ENCODE measurements at places on chromosomes 7 and 10. TPM values are rescaled to one million over a fixed set of nuclear protein-coding genes. Genes with fewer than 3 reads are reported as not detected.

The ERVW-1 gene
- polyA plus RNA-seq = 0.08 TPM

DNA sequence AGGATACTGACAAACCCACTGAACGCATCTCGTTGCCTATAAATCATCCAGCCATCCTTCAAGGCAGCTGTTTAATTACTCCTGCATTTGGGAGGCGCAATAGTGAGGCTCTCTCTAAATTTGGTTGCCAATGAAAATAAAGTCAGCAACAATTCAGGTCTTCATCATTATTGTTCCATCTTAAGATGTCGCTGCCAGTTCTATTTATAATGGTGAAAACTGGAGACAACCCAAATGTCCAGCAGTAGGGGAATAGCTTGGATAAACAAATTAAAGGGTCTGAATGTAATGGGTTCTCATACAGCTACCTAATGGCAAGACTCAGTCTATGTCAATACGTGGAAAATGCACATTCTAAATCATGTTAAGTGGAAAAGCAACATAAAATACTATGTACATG is 120.1 kb upstream of the PLXNA4 start:
- H3K27me3 ChIP-seq = no peaks in the 10 kb centered on the region
- H3K4me3 ChIP-seq = no peak overlapping the region

GRCh38 chr7:133315332-133316040 is 62.6 kb downstream of the EXOC4 start:
- H3K4me3 ChIP-seq = no peak overlapping the region
- H3K27ac ChIP-seq = no peak overlapping the region
- peaks cover 12% of the 10 kb centered on the region for H3K36me3 ChIP-seq
- H3K27me3 ChIP-seq = no peaks in the 10 kb centered on the region
- no peaks in the 10 kb centered on the region for H3K4me1 ChIP-seq
- no peak for DNase-seq

- no peaks in the 10 kb centered on the region for H3K4me1 ChIP-seq
- no peak overlapping the region for H3K4me3 ChIP-seq
- DNase-seq = no peak
- H3K27ac ChIP-seq = no peak overlapping the region
- no peaks in the 10 kb centered on the region for H3K27me3 ChIP-seq
Observed at GRCh38 chr10:83476211-83476610, 663.1 kb upstream of the GHITM start.

GRCh38 chr10:43648095-43648397 is 635 bp downstream of the ZNF32 start:
- peaks cover 2% of the 10 kb centered on the region for H3K27me3 ChIP-seq
- H3K4me3 ChIP-seq = peak overlapping the region; percentile 46
- no peak for DNase-seq
- H3K36me3 ChIP-seq = peaks cover 33% of the 10 kb centered on the region

GRCh38 chr10:55734112-55734511 is 626.9 kb downstream of the ZWINT start:
- no peaks in the 10 kb centered on the region for H3K27me3 ChIP-seq
- no peak overlapping the region for H3K4me3 ChIP-seq
- no peak overlapping the region for H3K27ac ChIP-seq
- DNase-seq = no peak

GRCh38 chr10:5514226-5514850 is 10.4 kb upstream of the CALML3 start:
- no peak for DNase-seq
- H3K36me3 ChIP-seq = no peaks in the 10 kb centered on the region
- no peaks in the 10 kb centered on the region for H3K27me3 ChIP-seq
- H3K4me3 ChIP-seq = no peak overlapping the region

DNA sequence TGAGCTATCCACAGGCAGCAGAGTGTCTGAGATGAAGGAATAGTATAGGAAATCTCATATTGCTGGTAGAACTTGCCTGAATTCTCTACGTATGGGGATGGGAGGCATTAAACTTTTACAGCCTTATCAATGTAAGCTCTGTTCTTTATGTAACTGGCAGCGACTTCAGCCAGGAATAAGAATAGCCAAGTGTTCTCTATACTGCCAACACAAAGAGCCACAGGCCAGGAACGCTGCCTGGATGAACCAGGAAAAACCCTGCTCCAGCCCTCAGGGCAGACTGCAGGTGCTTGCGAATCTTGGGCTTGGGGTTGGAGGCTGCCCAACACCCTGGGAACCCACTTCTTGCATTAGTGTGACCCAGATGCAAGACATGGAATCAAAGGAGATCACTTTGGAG is 6.1 kb upstream of the OLAH start:
- H3K4me3 ChIP-seq = no peak overlapping the region
- no peak overlapping the region for H3K27ac ChIP-seq
- H3K27me3 ChIP-seq = no peaks in the 10 kb centered on the region
- no peak for DNase-seq

DNA sequence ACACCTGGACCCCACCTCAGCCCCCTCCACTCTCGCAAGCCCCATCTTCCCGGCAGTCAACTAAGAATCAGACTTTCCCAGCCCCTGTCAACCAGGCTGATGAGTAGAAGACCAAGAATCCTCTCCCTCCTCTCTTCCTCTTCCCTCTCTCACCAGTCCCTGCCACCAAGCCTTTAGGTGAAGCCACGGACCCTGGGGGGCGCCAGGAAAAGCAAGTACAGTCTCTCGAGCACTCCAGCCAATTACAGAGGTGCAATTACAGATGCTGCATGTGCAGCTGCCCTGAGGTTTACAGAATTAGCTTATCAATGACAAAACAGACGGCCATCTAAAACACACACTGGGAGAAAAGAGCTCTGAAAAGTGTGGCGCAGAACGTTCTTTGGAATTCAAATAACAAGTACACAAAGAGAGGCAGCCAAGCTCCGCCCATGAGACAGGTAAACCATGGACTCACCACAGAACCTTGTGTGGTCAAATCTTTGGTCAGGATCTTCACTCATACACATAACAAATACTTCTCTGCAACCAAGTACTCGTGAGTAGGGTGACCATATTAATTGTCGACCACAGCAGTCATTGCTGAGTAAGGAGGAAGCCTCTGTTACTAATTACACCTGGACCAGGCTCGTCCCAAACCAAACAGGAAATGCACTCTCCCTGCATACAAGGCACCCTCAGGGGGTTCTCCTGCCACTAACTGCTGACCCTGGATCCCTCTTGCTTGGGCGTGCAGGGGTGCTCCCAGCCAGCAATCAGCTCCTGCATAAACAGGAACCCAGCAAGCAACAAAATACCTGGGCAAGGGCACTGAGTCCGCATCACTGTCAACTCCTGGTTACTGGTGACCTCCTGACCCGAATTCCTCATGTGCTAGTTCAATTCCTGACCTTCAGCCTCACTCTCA is 189.2 kb downstream of the FAM107B start:
- no peak for DNase-seq
- no peaks in the 10 kb centered on the region for H3K27me3 ChIP-seq
- peaks cover 10% of the 10 kb centered on the region for H3K4me1 ChIP-seq
- no peak overlapping the region for H3K4me3 ChIP-seq

DNA sequence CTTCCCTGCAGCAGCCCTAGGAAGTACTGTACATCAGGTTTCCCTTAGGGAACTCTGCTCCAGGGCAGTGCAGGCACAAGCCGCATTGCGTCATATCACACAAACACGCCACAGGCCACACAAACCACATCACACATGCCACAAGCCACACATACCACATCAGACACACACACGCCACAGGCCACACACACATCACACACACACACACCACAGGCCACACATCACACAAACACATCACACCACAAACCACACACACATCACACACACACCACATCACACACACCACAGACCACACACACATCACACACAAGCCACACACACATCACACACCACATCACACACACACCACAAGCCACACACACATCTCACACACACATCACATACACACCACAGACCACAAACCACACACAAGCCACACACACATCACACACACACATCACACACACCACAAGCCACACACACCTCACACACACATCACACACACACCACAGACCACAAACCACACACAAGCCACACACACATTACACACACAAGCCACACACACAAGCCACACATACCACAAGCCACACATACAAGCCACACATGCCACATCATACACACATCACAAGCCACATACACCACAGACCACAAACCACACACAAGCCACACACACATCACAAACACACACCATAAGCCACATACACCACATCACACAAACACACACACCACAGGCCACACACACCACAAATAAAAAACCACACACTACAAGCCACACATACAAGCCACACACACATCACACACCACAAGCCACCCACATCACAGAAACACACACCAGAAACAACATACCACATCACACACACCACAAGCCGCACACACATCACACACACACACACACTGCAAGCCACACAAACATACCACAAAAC is 53.4 kb downstream of the TMEM209 start:
- no peak for DNase-seq
- H3K4me3 ChIP-seq = no peak overlapping the region

The C10orf105 gene
- 0.71 TPM for polyA plus RNA-seq

DNA sequence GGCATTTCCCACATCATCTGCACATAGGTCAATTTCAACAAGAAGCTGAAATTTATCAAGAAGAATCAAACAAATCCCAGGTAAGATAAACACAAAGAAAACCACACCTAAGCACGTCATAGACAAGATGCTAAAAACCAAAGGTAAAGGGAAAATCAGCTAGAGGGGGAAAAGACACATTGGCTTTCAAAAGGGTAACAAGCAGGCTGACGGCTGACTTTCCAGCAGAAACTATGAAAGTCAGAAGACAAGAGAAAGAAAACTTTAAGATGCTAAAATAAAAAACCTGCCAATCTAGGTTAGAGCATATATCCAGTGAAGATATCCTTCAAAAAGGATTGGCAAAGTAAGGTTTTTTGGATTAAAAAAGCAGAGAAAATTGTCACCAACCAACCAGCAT is 59.9 kb upstream of the RHEB start:
- no peak overlapping the region for H3K4me3 ChIP-seq
- H3K27me3 ChIP-seq = no peaks in the 10 kb centered on the region
- DNase-seq = no peak
- no peak overlapping the region for H3K27ac ChIP-seq

GRCh38 chr10:26391701-26392695 is 46.1 kb upstream of the APBB1IP start:
- H3K4me3 ChIP-seq = peak overlapping the region; percentile 56
- H3K4me1 ChIP-seq = no peaks in the 10 kb centered on the region
- DNase-seq = peak; percentile 59

The OR6B1 gene
- polyA plus RNA-seq = not detected

DNA sequence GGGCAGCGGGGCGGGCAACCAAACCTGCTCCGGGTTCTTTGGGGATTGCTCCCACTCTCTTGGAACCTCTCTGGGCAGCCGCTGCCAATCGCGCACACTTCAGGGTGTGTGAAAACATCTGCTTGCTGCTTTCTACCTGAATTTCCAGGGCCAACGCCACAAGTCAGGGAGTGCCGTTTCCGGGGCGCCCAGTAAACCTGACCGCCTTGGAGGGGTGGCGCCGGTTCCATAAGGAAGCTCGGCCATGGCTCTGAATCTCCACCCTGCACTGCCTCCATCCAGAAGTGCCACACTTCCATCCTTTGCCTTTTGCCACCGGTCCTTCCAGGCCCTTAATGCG is 679 bp upstream of the AFAP1L2 start:
- no peak for DNase-seq
- H3K4me3 ChIP-seq = peak overlapping the region; percentile 75
- peaks cover 10% of the 10 kb centered on the region for H3K4me1 ChIP-seq
- H3K27ac ChIP-seq = no peak overlapping the region
- H3K36me3 ChIP-seq = no peaks in the 10 kb centered on the region

GRCh38 chr7:44486693-44487092 is 3.8 kb downstream of the NUDCD3 start:
- H3K36me3 ChIP-seq = peaks cover 12% of the 10 kb centered on the region
- H3K4me1 ChIP-seq = no peaks in the 10 kb centered on the region
- no peaks in the 10 kb centered on the region for H3K27me3 ChIP-seq
- DNase-seq = no peak
- H3K4me3 ChIP-seq = no peak overlapping the region

The ZSCAN25 gene
- polyA plus RNA-seq = 12.1 TPM

- peaks cover 5% of the 10 kb centered on the region for H3K36me3 ChIP-seq
- H3K4me1 ChIP-seq = no peaks in the 10 kb centered on the region
- no peak overlapping the region for H3K4me3 ChIP-seq
- no peaks in the 10 kb centered on the region for H3K27me3 ChIP-seq
- no peak overlapping the region for H3K27ac ChIP-seq
- no peak for DNase-seq
Observed at GRCh38 chr7:44415047-44415446, 75.4 kb downstream of the NUDCD3 start.

- no peak overlapping the region for H3K27ac ChIP-seq
- H3K4me1 ChIP-seq = no peaks in the 10 kb centered on the region
- no peaks in the 10 kb centered on the region for H3K36me3 ChIP-seq
- no peak for DNase-seq
- H3K27me3 ChIP-seq = no peaks in the 10 kb centered on the region
- no peak overlapping the region for H3K4me3 ChIP-seq
Observed at GRCh38 chr7:142889816-142890215, 4.3 kb upstream of the TRPV6 start.

- H3K4me1 ChIP-seq = no peaks in the 10 kb centered on the region
- DNase-seq = no peak
- no peak overlapping the region for H3K27ac ChIP-seq
- H3K36me3 ChIP-seq = no peaks in the 10 kb centered on the region
- H3K27me3 ChIP-seq = no peaks in the 10 kb centered on the region
Observed at GRCh38 chr10:9254353-9254752, 1199.9 kb downstream of the GATA3 start.

DNA sequence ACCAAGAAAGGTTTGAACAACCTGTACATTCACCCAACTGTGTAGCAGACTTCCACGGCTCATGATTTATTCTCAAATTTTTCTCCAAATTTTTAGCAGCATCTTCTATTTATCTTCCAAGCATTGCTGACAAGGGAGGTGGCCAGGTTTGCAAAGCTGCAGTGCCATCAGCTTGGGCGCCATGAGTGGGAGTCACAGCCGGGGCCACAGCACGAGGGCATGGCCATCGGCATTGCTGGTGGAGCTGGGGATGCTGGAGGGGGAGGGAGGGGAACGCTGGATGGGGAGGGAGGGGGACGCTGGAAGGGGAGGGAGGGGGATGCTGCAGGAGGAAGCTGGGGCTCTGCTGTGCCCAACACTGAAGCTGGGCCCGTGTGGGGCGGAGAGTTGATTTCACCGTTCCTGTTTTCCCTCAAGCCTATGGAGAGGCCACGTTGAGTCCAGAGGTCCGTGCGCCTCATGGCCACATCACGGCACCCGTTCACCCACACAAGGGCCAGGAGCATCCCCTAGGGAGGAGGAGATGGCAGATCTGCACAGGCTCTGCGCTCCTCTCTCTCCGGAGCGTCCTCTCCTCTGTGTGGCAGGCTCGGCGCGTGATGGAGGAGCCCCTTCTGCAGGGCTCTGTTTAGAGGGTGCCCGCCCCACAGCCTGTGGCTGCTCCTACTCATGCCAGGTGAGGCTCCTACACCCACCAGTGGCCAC is 520.2 kb downstream of the DNAJB6 start:
- no peak overlapping the region for H3K4me3 ChIP-seq
- no peak for DNase-seq
- H3K4me1 ChIP-seq = no peaks in the 10 kb centered on the region
- H3K36me3 ChIP-seq = no peaks in the 10 kb centered on the region
- H3K27me3 ChIP-seq = no peaks in the 10 kb centered on the region

The PCDH15 gene
- polyA plus RNA-seq = 0.11 TPM

The RASA4B gene
- 8.3 TPM for polyA plus RNA-seq

The CYP2C19 gene
- not detected for polyA plus RNA-seq
